Stimulated activated CD4-positive, alpha-beta T cell treated with anti-CD3 and anti-CD28 coated beads, Interleukin-12 subunit alpha, Interleukin-12 subunit beta, amount 100 ng/mL, for 24 hours (primary cell): ENCODE measurements at places on chromosomes 7 and 10.

GRCh38 chr10:118246332-118247295 is 95.5 kb downstream of the FAM204A start:
- no peak for DNase-seq

- no peak for DNase-seq
Measured at GRCh38 chr7:90958647-90959046, 305.6 kb upstream of the FZD1 start.

DNA sequence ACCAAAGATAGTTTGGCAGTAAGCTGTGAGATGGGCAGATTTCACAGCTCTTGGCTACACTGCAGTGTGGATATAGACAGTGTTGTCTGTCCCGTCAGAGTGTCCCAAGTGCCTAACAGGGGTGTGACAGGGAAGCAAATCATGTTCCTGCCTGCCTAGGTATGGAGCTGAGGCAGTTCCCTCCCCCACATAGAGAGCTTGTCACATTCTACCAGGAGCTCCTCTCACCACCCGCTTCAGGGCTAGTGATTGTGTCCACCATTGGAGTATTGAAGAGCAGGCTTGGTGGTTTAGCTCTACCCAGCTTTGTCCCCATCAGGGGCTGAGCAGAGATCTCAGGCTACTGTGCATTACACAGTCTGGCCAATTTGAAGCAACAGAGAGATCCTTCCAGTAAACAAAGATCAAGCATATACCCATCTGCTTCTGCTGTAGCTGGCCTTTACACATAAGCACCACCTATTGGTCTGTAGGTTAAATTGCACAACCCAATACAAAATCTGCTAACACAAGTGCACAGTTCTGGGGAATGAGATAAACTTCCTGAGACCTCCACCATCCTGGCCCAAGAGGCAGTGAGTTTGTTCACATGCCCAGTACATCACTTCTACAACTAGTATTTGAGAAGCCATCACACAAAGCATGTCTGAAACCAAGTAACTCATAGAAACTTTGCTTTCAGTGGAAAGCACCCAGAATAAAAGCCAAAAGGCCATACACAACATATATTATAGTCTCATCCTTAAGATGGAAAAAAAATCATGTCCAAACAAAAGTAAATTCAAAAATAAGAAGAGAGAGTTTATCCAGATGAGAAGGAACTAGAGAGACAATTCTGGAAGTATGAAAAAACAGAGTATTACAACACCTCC is 67.3 kb downstream of the GLCCI1 start:
- no peak for DNase-seq

DNA sequence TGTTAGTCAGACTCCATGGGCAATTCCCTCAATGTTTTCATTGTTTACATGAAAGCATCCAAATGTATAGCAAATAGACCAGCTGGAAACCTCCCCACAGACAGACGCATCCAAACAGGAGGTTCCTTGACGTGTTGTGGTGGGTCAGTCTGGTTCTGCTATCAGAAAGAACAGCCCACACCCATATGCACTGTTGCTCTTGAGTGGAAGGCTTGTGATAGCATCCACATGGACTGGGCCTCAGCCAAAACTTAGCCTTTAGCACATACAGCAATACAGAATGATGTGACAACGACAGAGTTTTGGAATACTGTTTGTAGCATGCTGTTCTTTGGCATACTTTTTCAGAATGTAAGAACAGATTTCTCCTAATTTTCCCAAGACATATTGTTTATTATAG is 299.2 kb upstream of the ETV1 start:
- no peak for DNase-seq

DNA sequence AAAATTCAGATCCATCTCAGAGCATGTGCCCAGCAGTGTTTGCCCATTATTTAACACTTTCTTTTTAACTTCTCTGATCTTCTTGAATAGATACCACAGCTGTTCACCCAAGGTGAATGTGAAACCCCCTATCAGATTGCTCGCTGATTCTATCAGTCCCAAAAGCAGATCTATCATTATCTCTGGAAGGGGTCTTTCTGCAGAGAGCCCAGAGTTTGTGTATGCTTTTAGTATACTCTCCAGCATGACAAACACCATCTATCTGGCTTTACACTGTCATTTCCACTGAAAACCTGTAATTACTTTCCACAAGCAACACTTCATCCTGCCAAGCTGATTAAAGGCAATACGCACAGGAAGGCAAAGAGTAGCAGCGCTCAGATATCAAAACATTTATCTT is 168.2 kb downstream of the CACNA2D1 start:
- DNase-seq, result no peak

DNA sequence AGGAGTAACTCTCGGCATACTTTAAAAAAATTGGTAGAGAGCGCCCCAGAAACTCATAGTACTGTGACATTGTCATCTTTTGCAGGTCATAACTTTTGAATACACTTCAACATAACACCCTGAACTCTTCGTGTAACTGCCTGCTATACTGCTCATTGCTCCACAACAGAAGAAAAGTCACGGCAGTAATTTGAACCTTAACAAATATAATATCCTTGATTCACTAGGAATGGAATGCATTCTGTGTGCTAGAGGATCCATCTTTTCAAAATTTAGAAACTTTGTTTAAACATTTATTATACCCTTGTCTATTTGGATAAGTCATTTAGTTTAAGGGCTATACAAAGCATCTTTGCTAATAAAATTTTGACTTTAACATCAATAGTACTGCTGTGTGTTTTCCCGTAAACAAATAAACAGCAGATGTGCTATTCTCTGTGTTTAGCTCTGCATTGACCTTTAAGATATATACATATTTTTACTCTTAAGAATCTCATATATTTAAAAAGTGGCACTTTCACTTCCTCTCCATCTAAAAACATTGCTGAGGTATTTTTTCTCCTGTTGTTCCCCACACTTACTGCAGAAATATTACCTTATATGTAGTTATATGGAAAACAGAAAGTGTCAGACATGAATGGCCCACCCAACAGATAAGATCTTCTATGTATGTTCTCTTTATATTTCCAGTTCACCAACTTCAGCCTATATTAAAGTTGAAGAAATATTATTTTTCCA is 217.6 kb upstream of the TMEM229A start:
- DNase-seq, result no peak

GRCh38 chr10:123392182-123392963 is 238.2 kb downstream of the BUB3 start:
- DNase-seq, result no peak

GRCh38 chr7:921071-921461 is 33.4 kb downstream of the ADAP1 start:
- no peak for DNase-seq

DNA sequence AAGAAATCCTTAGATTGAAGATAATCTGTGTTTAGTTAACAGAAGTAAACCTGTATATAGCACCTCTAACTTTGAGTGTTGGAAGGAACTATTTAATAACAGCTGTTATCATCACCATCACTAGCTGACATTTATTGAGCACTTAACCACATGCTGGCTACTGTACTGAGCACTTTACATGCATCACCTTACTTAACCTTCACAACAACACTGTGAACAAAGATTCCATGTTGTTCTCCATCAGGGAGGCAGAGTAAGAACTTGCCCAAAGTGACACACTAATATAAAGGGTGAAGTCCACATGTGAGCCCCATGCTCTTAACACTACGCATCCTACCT is 182.2 kb downstream of the ST7 start:
- no peak for DNase-seq

DNA sequence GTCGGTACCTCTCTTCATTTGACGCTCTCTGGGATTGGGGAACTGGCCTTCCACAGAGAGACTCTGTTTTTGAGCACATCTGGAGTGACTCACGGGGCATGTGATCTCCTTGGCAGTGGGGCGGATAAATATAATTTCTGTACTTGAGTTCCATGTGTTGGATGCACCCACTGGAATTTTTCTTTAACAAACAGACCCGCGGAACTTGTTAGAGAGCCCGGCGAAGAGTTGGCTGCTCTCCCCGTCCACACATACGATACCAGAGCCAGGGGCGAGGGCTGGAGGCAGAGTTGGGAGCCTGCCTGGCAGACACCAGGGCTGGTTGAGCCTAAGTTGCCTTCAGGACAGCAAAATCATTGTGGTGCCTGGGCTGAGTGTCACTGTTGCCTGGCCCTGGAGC is at the start of gene FAM180A:
Gene FAM180A (minus strand): TSS at position 44 of the 400 bp plus-strand sequence. CDS start 233 bp downstream, outside the sequence.
- DNase-seq, result no peak

DNA sequence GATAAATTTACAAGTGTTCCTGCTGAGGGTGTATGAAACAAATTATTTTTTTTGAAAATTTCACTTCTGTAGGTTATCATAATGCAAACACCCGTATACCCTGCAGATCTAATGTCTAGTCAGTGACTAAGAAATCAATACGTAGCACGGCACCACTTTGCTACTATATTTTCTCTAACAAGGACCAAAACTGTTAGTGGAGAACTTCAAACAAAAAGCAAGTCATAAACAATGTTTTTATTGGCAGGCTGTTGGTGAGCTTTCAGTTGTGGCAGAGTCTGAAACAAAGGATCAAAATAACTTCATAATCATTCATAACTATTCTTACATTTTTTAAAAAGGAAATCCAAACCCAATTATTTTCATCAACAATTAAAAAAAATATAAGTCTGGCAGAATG is 11.8 kb downstream of the SEM1 start:
- DNase-seq, result no peak

GRCh38 chr10:29252811-29253689 is 35.8 kb upstream of the LYZL1 start:
- no peak for DNase-seq

DNA sequence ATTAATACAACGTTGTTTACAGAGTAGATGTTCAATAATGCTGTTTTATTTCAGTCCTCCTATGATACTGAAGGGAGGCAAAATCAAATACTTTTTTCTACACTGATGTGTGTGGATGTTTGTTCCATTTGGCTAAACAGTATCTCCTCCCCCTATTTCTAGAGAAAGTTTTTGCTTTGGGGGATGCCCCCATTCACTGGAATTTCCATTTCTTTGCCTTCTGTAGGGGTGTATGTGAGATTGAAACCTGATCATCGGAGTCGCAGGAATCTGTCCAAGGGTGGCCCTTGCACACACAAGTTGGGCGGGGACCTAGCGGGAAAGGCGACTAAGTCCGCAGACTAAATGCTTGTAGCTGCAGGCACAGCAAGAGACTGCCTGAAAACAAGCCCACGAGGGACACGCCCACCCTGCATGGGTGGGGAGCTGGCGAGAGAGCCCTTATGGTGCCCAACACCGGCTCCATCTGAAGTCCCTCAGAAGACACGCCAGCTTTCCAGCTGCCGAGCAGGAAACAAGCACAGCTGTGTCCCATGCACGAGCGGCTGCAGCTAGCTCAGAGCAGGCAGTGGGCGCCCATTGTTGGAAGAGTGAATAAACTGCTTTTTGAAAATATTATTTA is 58.0 kb downstream of the ESYT2 start:
- no peak for DNase-seq

DNA sequence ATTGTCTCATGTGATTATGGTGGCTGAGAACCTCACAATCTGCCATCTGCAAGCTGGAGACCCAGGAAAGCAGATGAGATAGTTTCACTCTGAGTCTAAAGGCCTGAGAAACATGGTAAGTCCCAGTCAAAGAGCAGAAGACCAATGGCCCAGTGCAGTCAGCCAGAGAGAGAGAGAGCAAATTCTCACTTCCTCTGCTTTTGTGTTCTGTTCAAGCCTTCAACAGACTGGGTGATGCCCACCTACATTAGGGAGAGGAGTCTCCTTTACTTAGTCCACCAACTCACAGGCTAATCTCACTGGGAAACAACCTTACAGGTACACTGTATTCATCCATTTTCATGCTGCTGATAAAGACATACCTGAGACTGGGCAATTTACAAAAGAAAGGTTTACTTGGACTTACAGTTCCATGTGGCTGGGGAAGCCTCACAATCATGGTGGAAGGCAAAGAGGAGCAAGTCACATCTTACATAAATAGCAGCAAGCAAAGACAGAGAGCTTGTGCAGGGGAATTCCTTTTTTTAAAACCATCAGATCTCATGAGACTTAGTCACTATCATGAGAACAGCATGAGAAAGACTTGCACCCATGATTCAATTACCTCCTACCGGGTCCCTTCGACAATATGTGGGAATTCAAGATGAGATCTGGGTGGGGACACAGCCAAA is 4.7 kb upstream of the FRMPD2 start:
- DNase-seq, result no peak

- no peak for DNase-seq
Measured at GRCh38 chr7:134779741-134780065, 269 bp downstream of the CALD1 start.

GRCh38 chr7:39042670-39043069 is 65.0 kb downstream of the POU6F2 start:
- DNase-seq, result no peak

DNA sequence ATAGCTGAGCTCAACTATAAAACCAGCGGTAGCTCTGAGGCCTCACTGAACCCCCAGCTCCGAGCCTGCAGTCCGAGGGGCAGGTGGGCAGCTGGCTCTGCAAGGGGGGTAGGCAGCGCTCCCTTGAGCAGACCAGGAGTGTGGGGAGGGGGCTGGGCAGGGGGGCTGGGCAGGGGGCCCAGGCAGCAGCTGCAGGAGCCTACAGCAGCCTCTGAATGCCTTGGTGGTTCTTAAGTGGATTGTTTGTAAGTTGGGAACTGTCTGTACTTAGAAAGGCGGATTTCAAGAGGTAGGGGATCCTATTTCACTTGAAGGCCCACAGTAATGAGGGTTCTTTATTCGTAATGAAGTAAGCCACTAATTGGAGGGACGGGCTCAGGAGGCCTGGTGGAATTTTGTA is 72.3 kb downstream of the ICA1 start:
- no peak for DNase-seq

- no peak for DNase-seq
Measured at GRCh38 chr10:89175816-89176215, 31.3 kb downstream of the CH25H start.

DNA sequence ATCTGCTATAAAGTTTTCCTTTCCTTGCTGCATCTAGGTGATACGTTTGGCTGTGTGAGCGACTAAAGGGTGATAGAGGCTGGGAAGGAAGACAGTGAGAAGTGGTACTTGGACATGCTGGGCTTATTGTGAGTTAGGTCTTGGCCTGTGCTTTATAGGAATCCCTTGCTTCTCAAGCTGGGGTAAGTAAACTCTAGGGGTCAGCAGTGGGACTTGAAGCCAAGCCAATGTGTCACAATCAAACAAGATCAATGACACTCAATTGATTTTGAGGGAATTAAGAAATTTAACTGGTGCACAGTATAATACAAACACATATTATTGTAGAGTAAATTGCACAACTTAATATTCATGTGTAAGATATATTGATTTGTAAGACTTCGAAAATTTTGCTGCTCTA is 155.8 kb upstream of the AOAH start:
- DNase-seq, result no peak

DNA sequence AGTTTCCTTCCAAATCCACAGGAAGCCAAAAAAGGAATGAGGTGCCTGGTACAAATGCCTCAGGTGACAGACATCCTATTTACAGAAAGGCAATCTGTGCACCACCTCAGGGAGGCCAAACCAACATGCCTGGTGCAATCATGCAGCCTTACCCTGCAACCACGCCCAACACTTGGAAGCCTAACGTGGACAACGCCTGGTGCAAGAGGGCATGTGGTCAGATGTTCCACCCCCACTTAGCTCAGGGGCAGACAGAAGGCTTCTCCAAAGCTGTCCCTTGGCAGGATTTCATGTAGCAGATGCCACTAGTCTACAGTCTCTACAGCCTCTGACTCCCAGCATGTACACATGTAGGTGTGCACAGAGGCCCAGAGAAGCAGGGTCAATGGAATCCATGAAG is 89.5 kb downstream of the KCNMA1 start:
- DNase-seq, result no peak
